ENCODE measurements at places on chromosomes 1 and 21.

GRCh38 chr1:17739050-17739449, 16.1 kb upstream of the ACTL8 start:
- no peak for DNase-seq

DNA sequence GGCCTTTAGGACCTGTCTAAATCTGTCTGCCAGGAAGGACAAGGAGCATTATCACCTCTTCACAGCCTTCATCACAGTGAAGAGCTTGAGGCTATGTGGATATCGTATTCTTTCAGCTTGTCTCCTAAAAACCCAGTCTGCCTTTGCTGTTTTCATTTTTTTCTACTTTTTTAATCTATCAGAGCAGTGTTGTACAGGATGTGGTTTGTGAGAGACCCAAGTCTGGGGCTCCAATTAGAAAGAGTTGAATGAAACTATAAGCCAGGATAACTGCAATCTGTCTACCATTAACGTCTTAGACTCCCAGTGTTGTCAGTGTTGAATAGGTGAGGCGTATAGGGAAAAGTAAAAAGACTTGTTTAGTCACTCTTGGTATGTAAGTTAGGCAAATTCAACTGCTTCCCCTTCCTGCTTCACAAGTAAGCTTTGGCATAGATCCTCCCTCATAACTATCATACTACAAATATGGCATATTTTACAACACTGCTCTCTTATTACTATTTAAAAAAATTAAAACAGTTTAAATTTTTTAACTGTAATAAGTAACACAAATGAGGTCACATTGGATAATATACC, 1225.8 kb upstream of the PRMT6 start:
- DNase-seq: no peak

DNA sequence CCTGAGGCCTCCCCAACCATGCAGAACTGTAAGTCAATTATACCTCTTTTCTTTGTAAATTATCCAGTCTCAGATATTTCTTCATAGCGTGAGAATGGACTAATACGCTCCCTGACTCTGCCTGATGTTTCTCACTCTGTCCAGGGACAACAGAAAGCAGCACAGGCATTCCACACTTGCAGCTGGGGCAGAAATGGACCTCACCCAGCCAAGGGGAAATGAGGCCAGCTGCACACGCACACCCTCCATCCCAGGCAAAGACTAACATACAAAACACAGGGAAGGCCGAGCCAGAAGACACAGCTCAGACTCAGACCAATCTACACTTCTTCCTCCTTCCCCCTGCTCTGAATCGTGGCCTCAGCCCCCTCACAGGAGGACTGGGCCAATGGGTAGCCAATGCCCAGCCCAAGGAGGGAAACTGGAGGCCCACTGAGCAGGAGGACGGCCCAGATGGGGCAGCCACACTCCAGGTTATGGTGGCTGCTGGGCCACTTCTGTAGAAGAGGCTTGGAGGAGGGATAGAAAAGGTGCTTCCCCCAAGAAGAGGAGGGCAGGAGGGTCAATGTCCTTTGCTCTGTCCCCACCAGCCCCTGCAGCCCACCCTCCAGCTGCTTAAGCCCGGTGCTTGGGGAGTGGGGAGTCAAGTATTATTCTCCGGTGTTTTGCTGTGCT, 228.4 kb downstream of the NPHP4 start:
- no peak for DNase-seq

GRCh38 chr1:56387071-56387740, 192.2 kb downstream of the PLPP3 start:
- no peak for DNase-seq

GRCh38 chr21:28431022-28431421, 561.7 kb downstream of the LTN1 start:
- DNase-seq: no peak

- no peak for DNase-seq
Measured at GRCh38 chr1:220642285-220642684, 47.9 kb upstream of the C1orf115 start.

Data from NCI-H1092 treated with DMSO at 0.1 percent for 48 hours (cell line).